ENCODE measurements at places on chromosomes 16 and 17. TPM values are rescaled to one million over a fixed set of nuclear protein-coding genes. Genes with fewer than 3 reads are reported as not detected.

Gene TPSD1
- not detected for total RNA-seq

Gene SLFN14
- total RNA-seq, result not detected

Gene CNP
- total RNA-seq, result 58.3 TPM

GRCh38 chr17:78383725-78384471 is 5.4 kb downstream of the PGS1 start:
- peak; percentile 99 for DNase-seq
- H3K4me1 ChIP-seq, result peaks cover 73% of the 10 kb centered on the region
- peak overlapping the region; percentile 93 for H3K27ac ChIP-seq
- H3K27me3 ChIP-seq, result no peaks in the 10 kb centered on the region
- H3K36me3 ChIP-seq, result no peaks in the 10 kb centered on the region

- H3K27ac ChIP-seq, result no peak overlapping the region
- no peaks in the 10 kb centered on the region for H3K36me3 ChIP-seq
- DNase-seq, result peak; percentile 92
- H3K4me1 ChIP-seq, result peaks cover 19% of the 10 kb centered on the region
Observed at GRCh38 chr17:57422574-57423164, 166.3 kb downstream of the MSI2 start.

GRCh38 chr16:9012848-9013507 is 49.3 kb upstream of the USP7 start:
- H3K4me3 ChIP-seq, result no peak overlapping the region
- DNase-seq, result peak; percentile 22
- H3K27ac ChIP-seq, result no peak overlapping the region
- no peaks in the 10 kb centered on the region for H3K27me3 ChIP-seq

- no peaks in the 10 kb centered on the region for H3K36me3 ChIP-seq
- H3K27me3 ChIP-seq, result no peaks in the 10 kb centered on the region
- no peak for DNase-seq
- peaks cover 11% of the 10 kb centered on the region for H3K4me1 ChIP-seq
Observed at GRCh38 chr16:84450176-84450865, 54.1 kb downstream of the MEAK7 start.

- no peaks in the 10 kb centered on the region for H3K36me3 ChIP-seq
- H3K27me3 ChIP-seq, result no peaks in the 10 kb centered on the region
- no peak overlapping the region for H3K4me3 ChIP-seq
- DNase-seq, result no peak
Observed at GRCh38 chr17:54111576-54111975, 288.8 kb downstream of the KIF2B start.

GRCh38 chr16:19717314-19717713 is 713 bp downstream of the KNOP1 start:
- peaks cover 13% of the 10 kb centered on the region for H3K4me1 ChIP-seq
- H3K36me3 ChIP-seq, result peaks cover 4% of the 10 kb centered on the region
- peak; percentile 40 for DNase-seq

- H3K4me3 ChIP-seq, result no peak overlapping the region
- no peaks in the 10 kb centered on the region for H3K27me3 ChIP-seq
- H3K36me3 ChIP-seq, result no peaks in the 10 kb centered on the region
- DNase-seq, result no peak
Observed at GRCh38 chr16:58062821-58063220, 37.3 kb downstream of the MMP15 start.

Data from GM23248 (cell line).